ENCODE measurements at places on chromosomes 11 and 22.

- DNase-seq, result no peak
Measured at GRCh38 chr11:132941761-132942160, 590.5 kb downstream of the OPCML start.

- DNase-seq, result no peak
Measured at GRCh38 chr11:69249311-69250185, 44.4 kb upstream of the MYEOV start.

GRCh38 chr11:62193952-62194351, 3.9 kb downstream of the SCGB1D1 start:
- no peak for DNase-seq

DNA sequence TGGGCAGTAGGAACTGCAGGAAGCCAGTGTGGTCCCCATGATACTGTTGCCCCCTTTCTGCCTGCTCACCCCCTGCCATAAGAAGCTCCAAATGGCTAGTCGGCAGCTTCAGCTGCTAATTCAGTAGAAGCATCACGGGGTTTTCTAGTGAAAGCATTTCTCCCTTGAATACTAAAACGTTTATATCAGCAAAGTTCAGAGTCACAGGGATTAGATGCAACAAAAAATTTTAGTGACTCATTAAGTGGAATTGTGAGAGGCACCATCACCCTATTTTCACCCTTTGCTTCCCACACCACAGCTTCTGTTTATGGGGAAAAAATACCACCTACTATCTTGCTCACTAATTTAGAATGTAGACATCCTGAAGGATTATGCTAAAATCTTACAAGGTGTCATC, 25.2 kb downstream of the RAB39A start:
- DNase-seq, result no peak

- no peak for DNase-seq
Measured at GRCh38 chr22:44403602-44404329, 91.0 kb upstream of the SHISAL1 start.

- DNase-seq, result no peak
Measured at GRCh38 chr22:29209624-29209929, 3.9 kb downstream of the EMID1 start.

DNA sequence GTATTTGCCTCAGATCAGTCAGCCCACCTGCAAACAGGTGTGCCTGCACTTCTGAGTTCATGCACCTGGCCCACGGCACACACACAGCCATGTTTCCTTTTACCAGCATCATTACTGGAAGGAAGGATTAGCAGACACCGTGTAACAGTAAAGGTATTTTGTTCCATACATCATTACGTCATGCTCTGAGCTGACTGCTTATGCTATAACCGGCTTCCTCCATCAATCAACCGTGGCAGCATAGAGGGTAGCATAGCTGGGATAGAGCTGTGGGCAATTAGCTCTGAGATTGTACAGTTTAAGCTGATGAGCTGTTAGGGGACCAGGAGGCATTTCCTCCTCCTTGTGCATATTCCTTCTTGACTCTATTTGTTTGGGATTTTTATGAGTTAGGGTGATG, 102.4 kb downstream of the ME3 start:
- DNase-seq, result no peak

DNA sequence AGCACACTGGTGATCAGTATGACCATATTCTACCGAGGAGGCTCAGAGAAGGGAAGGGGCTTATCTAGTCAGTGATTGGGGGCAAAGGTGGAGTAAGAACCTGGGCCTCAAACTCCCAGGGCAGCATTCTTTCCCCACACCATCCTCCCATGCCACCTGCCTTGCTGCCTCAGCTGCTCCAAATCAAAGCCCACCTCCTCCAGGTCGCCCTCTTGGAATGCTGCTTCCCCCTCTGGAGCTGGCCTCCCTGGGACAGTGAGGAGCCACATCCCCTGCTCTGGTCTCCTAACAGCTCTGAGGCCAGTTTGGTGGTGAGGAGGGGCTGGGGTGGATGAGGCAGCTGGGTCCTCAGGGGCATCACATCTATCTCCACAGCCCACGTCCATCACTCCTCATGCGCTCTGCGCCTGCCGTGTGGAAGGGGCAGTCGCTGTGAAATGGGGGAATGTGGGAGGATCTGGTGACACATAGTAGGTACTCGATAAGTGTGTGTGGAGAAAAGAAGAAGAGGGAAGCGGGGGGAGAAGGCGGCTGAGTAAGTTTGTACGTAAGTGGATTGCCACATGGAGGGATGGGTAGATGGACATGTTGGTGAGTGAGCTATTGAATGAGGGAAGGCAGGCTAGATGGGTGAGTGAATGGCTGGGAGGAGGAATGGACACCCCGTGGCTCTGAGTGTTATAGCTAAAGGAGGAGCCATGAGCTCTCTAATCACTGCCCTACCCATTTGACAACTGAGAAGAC, 16.1 kb upstream of the ARHGEF17 start:
- no peak for DNase-seq

DNA sequence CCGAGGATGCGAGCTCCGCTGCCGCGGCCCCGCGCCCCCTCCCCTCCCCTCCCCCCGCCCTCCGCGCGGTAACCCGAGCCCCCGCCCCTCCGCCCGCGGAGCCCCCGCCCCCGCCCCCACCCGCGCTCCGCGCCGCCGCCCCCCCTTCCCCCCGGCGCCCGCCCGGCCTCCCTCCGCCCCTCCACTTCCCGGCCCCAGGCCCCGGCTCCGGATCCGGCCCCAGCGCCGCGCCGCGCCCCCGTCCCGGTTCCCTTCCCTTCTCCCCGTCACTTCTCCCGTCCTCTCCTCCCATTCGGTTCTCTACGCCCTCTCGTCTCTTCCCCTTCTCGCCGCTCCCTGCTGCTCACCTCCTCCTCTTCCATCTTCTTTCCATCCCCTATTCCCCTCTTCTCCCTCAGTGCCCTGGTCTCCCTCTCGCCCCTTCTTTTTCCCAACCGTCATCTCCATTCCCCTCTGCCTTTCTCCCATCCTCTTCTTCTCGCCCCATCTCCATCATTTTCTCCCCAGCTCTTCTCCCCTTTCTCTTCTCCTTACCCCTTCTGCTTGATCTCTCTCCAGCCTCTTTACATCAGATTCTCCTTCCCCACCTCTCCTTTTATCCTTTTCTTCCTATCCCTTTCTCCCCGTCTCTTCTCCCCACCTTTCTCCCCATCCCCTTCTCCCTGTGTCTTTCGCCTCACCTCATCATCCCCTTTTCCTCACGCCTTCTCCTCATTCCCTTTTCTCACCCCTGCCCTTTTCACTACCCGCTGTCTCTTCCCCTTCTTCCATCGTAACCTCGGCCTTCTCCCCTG, at the start of gene DCHS1:
Gene DCHS1, minus strand, starts transcription at position 20 of the 794 bp plus-strand sequence. CDS start 14,196 bp downstream, outside the sequence.
- DNase-seq, result peak; percentile 18

DNA sequence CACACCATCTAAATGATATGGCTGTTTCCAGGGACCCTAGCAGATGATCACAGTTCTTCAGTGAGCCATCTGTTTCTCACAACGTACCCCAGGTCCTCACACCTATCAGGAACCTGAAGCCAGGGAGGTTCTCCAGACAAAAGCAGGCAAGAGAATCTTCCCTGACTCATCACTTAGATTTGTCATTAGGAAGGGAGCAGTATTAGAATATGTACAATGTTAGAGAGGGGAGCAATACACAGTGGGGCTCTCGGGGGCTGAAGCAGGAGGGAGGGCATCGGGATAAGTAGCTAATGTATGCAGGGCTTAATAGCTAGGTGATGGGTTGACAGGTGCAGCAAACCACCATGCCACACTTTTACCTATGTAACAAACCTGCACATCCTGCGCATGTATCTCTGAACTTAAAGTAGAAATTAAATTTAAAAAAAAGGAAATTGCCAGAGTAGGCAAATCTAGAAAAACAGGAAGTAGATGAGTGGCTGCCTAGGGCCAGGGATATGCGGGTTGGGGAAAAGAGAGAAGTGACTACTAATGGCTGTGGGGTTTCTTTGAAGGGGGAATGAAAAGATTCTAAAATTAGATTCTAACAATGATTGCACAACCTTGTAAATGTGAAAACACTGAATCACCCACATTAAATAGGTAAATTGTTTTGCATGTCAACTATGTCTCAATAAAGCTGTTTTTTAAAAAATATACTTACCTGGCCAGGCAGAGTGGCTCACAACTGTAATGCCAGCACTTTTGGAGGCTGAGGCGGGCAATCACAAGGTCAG, 14.4 kb downstream of the C22orf42 start:
- DNase-seq, result no peak

DNA sequence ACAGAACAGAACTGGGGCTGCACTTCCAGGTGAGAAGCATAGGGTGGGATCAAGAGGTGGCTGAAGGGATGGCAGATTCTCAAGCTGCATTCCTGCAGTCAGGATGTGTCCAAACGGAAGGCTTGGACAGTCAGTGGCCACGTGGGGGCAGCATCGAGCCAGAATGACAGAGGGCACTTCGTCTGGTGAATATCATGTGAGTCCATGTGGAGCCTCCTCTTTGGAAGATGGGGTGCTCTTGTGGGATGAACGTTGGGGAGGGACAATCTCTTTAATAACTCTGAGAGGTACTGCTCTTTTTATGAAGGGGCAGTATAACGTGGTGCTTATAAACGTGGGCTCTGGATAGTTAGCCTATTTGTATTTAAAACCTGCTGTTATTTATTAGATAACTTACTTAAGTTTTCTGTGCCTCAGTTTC, 154.9 kb upstream of the NAV2 start:
- DNase-seq, result peak; percentile 56

- no peak for DNase-seq
Measured at GRCh38 chr11:7004482-7004881, 15.7 kb downstream of the ZNF214 start.

GRCh38 chr11:64084951-64085710, 49.4 kb downstream of the FLRT1 start:
- no peak for DNase-seq

DNA sequence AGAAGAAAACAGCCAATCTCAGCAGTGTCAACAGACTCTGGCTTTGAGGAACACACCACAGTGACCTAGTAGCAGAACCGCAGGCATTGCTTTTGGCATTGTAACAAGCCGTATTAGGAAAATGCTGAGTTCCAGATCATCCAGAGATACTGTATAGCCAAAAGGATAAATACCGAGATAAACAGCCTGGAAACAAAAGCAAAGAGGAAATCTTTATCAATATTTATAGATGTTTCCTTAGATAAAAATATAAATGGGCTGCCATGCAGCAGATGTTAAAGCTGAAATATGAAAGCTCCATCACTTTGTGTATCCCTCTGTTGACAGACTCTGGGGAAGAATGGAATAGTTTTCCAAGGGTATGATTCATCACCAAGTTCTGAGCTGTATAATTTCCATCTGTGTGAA, 98.9 kb upstream of the TP53AIP1 start:
- DNase-seq, result no peak

DNA sequence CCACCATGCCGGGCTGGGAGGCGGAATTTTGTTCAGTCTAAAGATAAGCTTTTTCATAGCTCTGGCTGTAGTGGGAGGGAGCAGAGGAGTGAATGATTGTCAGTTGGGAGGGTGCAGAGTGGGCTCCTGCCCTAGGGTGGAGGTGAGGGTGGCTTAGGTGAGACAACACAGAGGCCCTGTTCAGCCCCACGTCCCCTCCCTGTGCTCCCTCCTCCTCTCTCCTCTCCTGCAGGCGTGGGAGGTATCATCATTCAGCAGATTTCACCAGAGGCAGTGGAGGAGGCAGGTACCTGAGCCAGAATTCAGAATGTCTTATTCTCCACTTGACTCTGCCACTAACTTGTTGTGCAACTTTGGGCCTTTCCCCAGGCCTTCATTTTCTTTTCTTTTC, 1.7 kb upstream of the THRSP start:
- no peak for DNase-seq

- no peak for DNase-seq
Measured at GRCh38 chr11:62338218-62338617, 970 bp downstream of the ASRGL1 start.

- no peak for DNase-seq
Measured at GRCh38 chr11:15976433-15977045, 379.8 kb downstream of the SOX6 start.

- no peak for DNase-seq
Measured at GRCh38 chr11:92204731-92205130, 19.9 kb upstream of the FAT3 start.

- no peak for DNase-seq
Measured at GRCh38 chr11:110797453-110797852, 85.2 kb upstream of the ARHGAP20 start.

Measured in effector CD4-positive, alpha-beta T cell (primary cell).